ENCODE measurements at places on chromosomes 13 and 19.

GRCh38 chr13:103195762-103196161, 129.5 kb upstream of the SLC10A2 start:
- no peak for DNase-seq

DNA sequence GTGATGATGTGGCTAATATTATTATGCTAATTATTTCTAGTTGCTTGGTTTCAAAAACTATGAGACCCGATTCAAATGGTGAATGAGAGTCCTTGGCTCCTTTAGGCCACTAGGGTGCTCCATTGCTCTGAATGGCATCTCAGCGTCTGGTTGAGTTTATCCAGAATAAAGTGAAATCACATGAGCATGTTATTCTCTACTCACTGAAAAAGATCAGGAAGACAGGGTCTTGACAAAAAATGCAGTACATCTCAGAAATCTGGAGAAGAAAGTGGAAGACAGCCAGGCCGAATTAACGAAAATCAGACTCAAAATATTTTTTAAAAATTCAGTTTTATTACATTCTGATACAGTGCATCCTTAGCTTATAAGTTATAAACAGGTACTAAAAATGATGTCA, 516.2 kb downstream of the MYO16 start:
- DNase-seq: no peak

GRCh38 chr13:93784191-93784590, 557.6 kb downstream of the GPC6 start:
- DNase-seq: no peak

DNA sequence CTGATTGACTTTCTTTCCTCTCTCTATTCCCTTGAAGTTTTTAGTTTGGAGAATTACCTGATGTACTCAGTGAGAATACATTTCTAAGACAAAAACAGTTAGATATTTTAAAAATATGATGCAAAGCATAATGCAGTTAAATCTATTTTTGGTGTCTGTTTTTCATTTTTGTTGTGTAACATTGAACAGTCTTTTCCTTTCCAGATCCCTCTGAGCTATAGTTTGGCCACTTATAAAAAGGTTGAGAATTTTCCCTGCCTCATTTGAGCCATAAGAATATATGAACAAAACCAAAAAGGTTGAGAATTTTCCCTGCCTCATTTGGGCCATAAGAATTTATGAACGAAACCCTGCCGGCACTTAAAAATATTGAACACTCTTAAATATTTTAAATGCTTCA, 57.0 kb upstream of the IPO5 start:
- no peak for DNase-seq

DNA sequence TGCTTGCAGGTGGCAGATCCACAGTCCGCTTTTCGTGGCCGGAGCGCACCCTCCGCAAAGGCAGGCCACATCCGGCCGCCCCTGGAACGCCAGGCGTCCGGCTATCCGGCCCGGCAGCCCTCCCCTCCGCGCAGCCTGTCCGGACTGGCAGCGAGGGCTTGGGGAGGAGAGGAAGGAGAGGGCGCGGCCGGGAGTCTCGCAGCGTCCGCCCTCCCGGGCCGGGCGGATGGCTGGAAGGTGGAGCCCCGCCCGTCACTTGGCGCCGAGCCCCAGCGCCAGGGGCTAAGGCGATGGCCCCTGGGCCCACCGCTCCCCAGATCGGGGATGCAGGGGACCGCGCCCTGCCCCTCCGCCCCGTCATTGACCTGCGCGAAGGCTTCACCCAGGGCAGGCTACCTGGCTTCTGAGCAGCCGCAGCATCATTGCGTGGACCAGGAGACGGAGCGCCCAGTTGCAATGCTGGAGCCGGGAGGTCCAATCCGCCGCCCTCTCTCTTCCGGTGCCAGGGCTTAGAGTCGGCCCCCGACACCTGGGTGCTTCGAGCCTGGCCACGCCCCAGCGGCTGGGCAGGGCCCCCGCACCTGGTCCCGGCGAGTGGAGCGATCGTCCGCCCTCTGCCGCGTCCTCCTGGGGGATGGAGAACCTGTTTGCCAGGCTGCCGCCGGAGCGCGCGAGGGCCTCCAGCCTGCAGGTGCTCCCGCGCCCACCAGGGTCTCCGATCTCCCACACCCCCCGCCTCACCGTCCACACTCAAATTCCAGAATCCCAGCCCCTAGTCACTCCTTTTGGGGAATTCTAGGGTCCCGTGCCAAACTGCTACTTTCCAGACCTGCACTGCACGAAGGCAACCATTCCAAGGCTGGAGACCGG, at the start of gene FUT1:
TSS of gene FUT1 (minus strand) at position 146 of the 870 bp plus-strand sequence. CDS start 1,360 bp downstream, outside the sequence.
- peak; percentile 92 for DNase-seq

GRCh38 chr19:6376512-6377190, 918 bp upstream of the PSPN start:
- DNase-seq: no peak

DNA sequence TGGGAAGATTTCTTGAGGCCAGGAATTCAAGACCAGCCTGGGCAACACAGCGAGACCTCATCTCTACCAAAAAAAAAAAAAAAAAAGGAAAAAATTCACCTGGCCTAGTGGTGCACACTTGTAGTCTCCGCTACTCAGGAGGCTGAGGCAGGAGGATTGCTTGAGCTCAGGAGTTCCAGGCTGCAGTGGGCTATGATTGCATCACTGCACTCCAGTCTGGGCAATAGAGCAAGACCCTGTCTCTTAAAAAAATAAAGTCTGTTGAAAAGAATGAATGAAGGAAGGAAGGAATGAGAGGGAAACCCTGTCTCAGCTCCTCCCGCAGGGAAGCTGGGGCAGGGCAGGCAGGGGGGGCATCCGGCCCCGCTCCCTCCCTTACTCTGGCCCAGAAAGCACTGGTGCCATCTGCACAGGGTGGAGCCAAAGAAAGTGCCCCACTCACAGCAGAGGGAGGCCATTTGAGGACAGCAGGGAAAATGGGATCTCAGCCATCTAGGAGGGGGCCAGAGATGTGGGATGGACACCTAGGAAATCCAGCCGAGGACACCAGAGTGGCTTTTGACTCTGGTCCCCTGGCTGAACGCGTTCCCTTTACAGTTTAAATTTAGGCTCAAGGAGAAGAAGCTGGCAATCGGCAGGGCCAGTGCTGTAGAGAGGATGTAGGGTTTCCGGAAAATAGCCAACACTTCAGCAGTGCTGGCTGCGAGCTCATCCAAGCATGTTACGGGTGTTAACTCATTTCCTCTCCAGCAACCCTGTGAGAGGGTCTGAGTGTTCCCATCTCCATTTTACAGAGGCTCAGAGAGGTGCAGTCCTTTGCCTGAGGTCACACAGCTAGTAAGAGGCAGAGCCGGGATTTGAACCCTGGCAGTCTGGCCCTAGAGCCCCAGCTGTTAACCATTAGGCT, 3.6 kb upstream of the HPN start:
- DNase-seq: no peak

- no peak for DNase-seq
Observed at GRCh38 chr13:65090186-65090585, 2139.9 kb downstream of the PCDH9 start.

GRCh38 chr19:14400951-14401431, 18.1 kb downstream of the DDX39A start:
- DNase-seq: no peak

DNA sequence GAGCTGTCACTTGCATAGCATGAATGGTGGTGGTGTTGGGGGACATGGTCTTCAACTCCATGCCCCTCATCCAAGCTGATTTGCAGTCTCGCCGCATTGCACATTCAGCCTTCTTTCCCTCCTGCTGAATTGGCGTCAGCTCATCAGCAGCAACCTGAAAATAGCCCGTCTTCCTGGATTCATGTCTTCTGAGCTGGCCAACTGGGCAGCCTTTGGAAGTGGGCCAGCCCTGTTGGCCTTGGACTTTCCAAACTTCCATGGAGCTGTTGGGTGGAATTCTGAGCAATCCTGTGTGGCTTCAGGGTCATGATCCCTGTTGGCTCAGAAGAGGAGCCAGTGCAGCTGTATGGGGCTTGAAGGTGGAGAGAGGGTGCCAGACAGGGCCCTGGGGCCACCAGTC, 68.8 kb downstream of the ZNF536 start:
- no peak for DNase-seq

DNA sequence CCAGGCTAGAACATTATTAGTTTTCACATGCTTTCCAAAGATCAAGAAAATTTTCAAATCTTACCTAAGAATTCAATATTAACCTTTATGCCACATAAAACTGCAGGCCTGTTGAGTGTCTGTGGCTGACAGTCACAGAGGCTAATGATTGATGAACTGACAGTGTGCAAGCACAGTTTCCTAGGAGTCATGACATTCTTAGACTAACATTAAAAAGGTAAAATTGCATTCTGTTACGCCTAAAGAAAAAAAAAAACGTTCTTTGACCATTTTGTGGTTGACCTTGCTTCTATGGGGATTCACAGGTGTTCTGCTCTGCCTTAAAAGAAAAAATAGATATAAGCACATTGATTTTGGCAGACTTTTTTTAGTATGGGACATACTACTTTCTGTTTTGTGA, 1776.2 kb downstream of the PCDH9 start:
- DNase-seq: no peak

- peak; percentile 58 for DNase-seq
Observed at GRCh38 chr13:44918326-44919103, 70.8 kb downstream of the NUFIP1 start.

DNA sequence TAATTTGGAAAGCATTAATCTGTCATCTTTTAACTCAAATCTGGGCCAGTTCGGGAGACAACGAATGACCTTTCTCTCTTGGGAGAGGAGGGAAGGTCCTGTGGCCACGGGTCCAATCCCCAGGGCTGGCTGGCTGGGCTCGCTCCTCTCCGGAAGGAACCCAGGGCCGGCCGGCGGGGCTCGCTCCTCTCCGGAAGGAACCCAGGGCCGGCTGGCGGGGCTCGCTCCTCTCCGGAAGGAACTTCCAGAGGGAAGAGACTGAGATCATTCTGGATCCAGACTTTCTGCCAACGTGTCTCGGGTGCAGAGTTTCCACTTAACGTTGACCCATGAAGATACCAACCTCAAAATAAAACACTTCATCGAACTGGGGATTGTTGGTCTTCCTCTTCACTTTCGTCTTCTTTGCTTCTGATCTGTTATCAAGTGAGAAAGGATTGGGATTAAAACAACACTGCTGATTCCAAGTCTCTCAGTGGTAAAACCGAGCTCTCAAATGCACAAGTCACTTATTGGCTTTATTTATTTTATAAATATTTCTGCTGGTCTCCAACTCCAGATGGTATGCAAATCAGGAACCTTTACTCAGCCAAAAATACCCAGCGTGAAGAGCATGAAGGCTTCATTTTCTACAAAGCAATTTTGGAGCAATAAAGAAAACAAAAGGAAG, 53.3 kb upstream of the C13orf46 start:
- DNase-seq: no peak
